ENCODE measurements at places on chromosomes 16 and 17.

- DNase-seq = no peak
Observed at GRCh38 chr17:15918661-15919259, 26.2 kb upstream of the ADORA2B start.

DNA sequence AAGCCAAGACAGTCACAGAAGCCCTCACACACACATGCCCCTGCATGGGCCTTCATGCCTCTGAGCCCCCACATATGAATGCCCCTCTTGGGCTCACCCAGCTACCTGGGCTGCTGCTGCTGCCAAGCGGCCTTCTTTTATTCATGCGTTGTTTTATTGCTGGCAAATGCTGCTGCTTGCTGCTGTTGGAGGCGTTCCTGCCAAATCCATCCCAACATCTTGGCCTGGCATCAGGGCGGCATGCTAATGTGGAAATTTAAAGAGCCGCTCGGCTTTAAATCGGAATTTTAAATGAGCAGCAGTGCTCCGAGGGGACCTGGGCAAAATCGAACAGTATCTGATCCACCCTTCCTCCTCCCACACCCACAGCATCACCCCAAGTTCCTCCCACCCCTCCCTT, 39.0 kb downstream of the NEUROD2 start:
- no peak for DNase-seq

DNA sequence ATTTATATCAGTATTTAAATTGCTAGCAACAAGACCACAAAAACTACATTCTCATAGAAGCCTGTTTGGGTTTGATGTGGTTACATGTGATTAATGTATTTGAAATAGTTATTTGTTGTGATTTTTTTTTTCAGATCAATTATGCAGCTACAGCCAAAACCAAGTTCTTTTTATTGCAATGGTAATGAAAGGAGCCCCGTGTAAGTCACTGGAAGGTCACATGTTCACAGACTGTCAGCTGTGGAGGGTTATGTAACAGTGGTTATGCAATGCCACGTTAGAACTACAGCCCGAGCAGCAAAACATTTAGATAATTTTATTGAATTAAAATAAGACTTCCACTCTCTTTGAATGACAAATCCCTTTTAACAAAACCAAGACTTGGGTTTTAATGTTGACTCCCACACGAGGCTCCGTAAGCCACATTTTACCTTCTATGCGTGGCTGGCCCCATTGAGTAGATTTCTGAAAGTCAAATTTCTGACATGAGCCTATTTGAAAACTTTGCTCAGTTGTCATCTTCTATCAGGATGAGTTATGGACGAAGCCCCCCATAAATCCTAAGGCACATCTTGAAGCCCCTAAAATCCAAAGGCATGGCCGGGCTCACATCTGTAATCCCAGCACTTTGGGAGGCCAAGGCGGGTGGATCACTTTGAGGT, 41.8 kb upstream of the SEC14L1 start:
- DNase-seq = no peak

DNA sequence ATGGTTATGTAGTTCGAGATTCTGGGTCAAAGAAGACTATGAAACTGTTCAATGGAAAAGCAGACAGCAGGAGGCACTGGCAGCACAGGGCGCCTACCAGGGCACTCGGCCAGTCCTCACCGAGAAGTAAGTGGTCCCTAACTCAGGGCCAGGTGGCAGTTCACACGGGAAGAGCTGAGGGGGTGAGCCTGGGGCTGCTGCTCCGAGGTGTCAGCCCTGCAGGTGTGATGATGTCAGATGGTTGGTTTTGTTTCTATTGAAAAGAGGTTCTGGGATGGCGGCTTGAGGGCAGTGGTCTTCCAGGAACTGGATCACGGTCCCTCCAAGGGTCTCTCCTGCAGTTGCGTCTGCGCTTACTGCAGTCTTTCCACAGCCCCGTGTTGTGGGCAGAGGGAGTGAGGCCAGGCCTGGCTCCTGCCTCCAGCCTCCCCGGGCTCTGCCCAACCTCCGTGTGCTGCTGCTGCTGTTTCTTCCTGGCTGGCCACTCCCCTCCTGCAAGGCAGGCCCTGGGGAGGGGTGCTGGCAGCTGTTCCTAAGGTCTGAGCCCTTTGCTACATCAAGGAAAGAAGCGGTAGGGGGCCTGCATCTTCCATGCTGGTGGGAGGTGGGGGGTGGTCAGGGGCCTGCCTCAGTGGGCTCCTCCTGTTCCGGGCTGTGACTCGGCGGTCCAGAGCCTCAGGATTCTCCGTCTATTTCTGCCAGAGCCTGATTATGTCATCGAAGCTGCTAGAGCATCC, 22.6 kb downstream of the RNF213 start:
- DNase-seq = no peak

DNA sequence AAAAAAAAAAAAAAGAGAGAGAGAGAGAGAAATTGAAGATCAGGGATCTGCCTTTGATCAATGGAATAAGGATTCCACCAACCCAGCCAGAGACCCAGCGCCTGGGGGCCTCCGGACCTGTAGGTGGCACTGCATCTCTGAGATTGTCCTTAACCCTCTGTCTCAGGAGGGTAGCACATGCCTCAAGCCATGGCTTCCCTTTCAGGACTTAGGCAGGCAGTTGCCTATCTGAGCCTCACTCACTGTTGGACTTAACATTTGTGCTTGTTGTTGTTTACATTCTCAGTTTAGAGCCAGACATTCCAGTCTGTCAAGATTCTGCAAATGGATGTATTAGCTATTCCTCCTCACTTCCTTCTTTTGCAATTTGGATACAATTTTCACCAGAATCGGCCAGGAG, 5.1 kb upstream of the SCNN1B start:
- no peak for DNase-seq

DNA sequence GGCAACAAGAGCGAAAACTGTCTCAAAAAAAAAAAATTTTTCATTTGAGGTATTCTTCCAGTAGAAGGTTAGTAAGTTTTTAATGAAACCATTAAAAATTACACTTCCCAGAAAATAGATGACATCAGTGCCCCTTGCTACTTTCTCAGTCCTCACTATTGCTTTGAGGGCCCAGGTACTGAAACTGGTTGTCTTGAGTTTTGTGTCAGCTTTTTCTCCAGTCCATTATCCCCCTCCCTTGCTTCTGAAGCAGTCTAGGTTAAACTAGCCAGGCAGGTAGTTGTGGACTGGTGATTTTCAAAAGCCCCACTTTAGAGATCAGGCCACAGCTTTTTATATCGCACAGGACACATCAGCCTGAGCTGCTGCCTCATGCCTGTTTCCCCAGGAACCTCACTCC, 10.9 kb downstream of the SMCR8 start:
- DNase-seq = no peak

- DNase-seq = no peak
Observed at GRCh38 chr17:43526886-43527648, 19.1 kb downstream of the ETV4 start.

- no peak for DNase-seq
Observed at GRCh38 chr17:14886200-14886739, 378.9 kb downstream of the PMP22 start.

- no peak for DNase-seq
Observed at GRCh38 chr16:9996221-9996620, 186.0 kb downstream of the GRIN2A start.

DNA sequence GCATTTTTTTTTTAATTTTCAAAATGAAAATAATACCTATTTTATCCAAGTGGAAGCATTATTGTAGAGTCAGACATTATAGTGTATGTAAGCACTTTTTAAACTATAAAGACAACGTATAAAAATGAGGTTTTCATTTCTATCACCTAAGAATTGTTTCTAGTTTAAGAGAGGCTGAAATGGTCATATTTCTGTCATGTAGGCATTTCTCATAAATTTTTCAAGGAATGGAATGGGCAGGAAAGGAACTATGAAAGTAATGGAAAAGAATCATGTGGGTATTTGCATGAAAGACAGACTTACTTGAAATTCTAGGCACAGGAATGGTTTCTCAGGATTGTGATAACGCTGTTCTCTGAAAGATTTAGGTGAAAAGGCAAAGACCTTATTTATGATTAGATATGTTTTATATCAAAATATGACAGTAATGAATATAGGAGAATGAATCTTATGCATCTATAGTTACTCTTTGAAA, 67.4 kb downstream of the PPM1E start:
- no peak for DNase-seq
